ENCODE measurements at places on chromosomes 1 and 21.
A peak's percentile ranks its signal among the peaks of the same experiment; 100 is the strongest.

DNA sequence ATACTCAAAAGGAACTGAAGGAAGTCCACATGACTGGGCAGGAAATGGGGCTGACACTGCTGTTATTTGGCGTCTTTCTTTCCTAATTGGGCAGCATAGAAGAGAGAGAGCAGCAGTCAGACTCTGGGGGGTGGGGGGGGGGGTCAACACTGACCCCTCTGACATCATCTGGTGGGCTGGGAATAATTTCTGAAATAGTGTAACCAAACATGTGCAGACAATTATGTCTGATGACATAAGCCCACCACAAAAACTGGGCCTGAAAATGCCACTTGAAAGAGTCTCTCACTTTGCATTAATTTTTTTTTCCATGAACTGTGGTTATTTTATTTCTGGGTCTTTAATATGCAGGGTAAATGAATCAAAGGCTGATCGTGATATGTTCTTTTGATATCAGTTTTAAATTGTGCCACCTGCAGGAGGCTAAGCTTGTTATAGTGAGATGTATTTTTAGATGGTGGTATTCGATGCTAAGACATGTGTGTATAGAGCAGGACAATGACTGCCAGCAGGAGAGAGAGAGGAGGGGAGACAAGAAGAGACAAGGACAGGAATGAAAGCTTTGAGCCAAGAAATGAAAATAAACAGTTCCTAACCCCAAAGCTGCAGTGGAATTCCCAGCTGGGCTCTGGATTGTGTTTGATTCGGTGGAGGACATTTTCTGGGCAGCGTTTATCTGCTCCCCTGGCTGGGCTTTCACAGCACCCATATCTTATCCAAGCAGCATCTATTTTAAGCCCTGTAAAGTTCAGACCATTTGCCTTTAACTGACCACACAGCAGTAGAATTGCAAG is 264.7 kb downstream of the PBX1 start:
- ATAC-seq = no peak

DNA sequence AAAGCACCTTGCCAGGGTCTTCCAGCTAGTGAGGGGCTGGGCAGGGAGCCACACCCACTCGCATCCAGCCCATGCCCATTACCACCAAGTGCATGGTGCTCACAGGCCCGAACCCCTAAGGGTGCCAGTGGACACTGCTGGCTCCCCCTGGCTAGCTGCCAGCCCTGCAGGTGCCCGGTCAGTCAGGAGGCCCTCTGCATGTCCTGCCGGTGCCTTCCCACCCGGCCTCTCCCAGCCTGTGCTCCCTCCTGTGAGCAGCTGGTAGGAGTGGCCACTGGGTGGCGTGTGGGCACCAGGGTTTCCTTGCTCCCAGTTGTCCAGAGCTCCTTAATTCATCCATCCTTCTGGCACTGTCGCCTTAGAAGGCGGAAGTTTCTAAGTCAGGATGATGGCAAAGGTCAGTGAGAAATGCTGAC is 33.4 kb downstream of the QSOX1 start:
- peak; percentile 63 for ATAC-seq

DNA sequence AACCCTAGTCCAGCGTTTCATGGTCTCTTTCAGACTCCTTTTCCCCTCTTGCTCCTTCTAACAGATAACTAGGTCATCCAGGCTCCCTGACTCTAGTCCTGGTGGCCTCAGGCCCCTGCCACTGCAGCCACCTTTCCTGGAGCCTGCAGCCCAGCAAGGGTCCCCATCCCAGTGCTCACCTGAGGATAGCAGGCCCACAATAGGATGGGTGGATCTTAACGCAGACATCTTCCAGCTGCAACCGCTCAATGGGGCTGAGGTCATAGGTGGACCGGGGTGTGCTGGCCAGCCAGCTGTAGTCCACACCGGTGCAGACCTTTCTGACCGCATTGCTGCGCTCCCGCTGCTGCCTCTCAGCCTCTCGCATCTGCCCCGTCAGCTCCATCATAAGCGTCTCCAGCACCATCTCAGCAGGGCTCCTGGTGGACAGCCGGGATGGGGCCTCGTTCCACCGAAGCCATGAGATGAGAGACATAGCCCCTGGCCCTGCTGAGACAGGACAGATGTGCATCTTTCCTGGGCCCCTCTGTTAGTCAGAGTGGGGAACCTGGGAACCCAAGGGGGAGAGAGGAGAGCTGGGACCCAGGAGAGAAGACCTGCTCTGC is 10.9 kb downstream of the RD3 start:
- no peak for ATAC-seq

- no peak for ATAC-seq
Measured at GRCh38 chr1:212722270-212722957, 22.8 kb upstream of the BATF3 start.

DNA sequence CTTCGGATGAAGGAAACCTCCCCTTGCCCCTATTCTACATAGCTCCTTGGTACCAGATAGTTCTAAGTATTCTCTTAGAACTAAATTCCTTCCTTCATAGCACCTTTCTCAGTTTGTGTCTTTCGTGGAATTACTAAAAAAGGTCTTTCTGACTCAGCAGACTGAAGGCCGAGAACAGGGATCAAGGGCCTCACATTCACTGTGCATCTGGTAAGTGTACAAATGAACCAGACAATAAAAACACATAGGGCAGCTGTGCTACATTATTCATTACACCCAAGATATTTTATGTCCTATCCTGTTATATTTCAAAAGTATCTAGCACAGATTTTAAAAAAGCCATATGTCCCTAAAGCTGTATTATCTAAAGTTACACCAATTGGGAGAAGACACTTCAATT is 62.9 kb upstream of the HP1BP3 start:
- no peak for ATAC-seq

GRCh38 chr1:9844106-9844505 is 20.3 kb upstream of the CLSTN1 start:
- peak; percentile 2 for ATAC-seq

GRCh38 chr1:22075718-22076117 is 23.2 kb downstream of the CDC42 start:
- no peak for ATAC-seq

Data from esophagus mucosa (tissue), 1 donor.